ENCODE measurements at places on chromosomes 6 and 20.

GRCh38 chr20:33732166-33732970, 572 bp downstream of the ZNF341 start:
- peak; percentile 59 for DNase-seq

- DNase-seq: no peak
Observed at GRCh38 chr6:33677143-33677660, 34.3 kb downstream of the UQCC2 start.

DNA sequence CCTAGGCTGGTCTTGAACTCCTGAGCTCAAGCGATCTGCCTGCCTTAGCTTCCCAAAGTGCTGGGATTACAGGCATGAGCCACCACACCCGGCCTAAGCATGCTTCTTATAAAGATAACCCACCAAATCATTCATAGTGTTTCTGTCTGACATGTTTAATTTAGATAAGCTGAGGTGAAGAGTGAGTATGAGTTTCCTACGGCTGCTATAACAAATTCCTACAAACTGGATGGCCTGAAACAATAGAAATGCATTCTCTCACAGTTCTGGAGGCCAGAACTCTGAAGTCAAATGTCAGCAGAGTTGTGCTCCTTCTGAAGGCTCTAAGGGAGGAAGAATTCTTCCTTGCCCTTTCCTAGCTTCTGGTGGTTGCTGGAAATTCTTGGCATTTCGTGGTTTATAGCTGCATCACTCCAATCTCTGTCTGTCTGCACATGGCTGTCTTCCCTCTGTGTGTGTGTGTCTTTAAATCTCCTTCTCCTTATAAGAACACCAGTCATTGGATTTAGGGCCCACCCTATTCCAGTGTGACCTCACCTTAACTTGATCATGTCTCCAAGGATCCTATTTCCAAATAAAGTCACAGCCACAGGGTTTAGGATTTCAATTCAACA, 29.9 kb downstream of the MAPK13 start:
- DNase-seq: no peak

GRCh38 chr6:11323666-11324452, 91.4 kb upstream of the NEDD9 start:
- no peak for DNase-seq

DNA sequence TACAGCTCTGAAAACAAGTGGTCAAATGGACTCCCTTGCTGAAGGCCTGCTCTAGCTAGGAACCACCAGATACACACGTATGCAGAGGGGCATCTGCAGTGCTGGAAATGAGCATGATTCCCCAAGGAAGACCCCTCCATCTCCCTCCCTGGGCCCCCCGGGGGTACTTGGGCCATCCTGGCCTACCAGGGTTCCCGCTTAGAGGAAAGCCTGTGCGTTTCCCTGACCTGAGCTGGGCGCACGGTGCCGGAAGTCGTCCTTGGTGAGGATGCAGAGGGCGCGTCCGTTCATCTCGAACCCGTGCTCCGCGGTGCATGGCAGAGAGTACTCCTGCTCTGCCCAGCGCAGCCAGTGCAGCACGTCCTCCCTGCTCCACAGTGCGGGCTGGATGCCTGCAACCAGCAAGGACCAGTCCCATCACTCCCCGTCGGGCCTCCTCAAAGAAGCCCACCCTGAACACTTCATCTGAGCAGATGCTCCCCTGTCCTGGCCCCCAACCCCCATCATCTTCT, 11.8 kb downstream of the ETV7 start:
- no peak for DNase-seq

- no peak for DNase-seq
Observed at GRCh38 chr6:156848533-156848932, 71.4 kb downstream of the ARID1B start.

GRCh38 chr6:143018955-143019354, 41.7 kb upstream of the AIG1 start:
- no peak for DNase-seq

DNA sequence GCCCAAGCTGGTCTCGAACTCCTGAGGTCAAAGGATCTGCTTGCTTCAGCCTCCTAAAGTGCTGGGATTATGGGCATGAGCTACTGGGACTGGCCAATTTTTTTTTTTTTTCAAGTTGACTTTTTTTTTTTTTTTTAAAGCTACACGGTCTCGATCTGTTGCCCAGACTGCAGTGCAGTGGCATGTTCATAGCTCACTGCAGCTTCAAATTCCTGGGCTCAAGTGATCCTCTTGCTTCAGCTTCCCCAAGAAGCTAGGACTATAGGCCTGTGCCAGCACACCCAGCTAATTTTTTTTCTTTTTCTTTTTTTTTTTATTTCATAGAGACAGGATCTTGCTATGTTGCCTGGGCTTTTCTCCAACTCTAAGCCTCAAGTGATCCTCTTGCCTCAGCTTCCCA, 59.5 kb downstream of the NCOA3 start:
- DNase-seq: no peak

GRCh38 chr20:55540486-55540885, 464.8 kb downstream of the CBLN4 start:
- no peak for DNase-seq

GRCh38 chr20:63861365-63861934, at the start of gene ABHD16B:
Gene ABHD16B, plus strand, starts transcription at chr20:63861498. Its CDS starts 43 bp downstream, at chr20:63861541.
- DNase-seq: no peak

DNA sequence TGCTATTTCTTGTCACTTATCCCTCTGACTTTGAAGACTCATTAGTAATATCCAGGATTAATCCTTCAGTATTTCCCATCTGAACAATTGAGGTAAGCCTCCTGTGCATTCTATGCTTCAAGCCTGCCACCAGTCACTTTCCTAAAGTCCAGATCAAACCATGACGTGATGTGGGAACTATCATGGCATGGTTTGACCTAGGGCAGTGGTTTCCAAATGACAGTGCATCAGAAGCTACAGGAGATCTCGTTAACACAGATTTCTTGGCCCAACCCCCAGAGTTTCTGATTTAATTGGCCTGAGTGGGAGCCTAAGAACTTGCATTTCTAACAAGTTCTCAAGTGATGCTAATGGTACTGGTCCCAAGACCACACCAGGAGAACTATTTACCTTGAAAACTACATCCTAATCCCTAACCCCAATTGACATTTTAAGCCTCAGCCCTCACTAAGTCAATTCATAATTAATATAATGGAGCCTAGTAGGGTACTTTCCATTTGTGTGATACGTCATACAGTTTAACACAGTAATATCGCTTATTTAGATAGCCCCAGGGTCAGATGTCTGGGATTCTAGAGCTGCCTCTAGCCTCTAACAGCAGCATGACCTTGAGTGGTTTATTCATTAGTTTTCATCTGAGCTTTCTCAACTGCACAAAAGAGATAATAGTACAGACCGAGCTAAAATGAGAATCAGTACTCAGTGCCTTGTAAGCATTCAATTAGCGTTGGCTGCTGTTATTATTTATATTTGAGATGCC, 907.6 kb downstream of the TFAP2A start:
- no peak for DNase-seq

DNA sequence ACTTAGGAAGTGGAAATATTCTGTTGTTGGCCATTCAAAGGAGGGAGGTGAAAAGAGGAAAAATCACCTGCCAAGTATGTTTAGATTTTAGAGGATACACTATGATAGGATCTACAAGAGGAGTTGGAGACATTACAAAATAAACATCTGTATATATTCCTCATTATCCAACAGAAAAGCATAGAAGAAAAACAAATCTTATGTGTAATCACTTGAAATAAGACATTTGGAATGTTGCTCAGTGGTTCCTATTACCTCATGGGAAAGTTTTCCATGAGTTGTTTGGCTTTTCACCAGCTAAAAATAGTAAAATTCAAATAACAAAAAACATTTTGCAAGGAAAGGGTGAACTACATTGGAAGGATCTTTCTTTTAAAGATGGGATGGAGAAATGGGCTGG, 76.7 kb upstream of the CARMIL1 start:
- no peak for DNase-seq

GRCh38 chr20:46683011-46683667, 6.1 kb downstream of the TP53RK start:
- DNase-seq: no peak

DNA sequence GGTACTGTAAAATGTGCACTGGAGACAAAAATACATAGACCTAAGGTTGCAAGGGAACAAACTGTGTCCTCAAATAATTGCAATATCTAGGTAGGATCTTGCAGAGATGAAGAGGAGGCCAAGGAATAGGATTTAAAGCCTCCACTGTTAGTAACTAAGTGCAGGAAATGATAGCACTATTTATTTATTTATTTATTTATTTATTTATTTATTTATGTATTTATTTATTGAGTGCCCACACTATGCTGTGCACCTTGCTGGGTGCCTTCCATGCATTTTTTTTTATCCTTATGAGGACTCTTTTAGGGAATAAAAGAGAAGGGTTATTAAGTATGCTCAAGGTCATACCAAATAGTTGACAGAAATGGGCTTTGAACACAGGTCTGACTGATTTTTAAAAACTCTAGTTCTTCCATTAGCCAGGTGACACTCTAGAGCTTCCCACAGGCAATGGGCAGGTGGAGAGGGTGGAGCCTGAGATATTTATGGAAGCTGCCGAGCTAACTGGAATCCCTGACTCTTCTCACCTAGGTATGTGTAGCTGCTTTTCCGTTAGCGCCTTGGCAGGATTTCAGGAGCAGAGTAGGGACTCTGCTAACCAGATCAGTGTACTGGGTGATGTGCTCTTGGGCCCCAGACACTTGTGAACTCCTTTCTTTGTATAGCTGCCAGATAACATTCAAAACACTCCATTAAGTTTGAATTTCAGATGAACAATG, 12.8 kb upstream of the NUP153 start:
- no peak for DNase-seq

DNA sequence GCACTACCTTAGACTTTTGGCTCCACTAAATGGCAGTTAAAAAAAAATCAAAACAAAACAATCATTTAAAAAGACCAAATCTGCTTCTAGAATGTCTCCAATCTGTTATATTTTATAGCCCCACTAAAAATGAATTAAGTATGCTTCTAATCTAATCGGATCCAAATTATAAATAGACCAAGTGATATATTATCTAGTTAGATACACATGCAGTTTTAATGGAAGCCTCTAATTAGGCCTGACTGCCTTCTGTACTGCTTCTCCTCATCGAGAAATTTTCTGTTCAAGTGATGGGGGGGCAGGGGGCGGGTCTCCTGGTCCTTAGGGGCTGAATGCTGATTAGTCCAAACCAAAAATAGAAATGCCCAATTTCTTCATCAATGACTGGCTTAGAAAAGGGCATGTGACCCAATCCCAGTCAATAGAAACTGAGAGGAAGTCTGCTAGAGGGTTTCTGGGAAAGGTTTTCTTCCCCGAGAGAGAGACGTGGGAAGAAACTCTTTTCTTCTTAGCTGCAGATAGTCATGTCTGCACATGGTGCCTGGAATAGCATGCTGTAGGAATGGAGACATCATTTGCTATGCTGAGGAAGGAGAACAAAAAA, 6.9 kb downstream of the SESN1 start:
- DNase-seq: no peak

All from Jurkat, Clone E6-1 (cell line).